ENCODE measurements at places on chromosomes 16 and 17. TPM values are rescaled to one million over a fixed set of nuclear protein-coding genes. Genes with fewer than 3 reads are reported as not detected.

GRCh38 chr17:63258785-63259184 lies 187.3 kb downstream of the CYB561 start:
- DNase-seq, result no peak

- no peak for DNase-seq
Observed at GRCh38 chr17:34620458-34620857, 41.1 kb downstream of the TMEM132E start.

- DNase-seq, result peak; percentile 13
Observed at GRCh38 chr16:13733561-13733960, 186.4 kb upstream of the ERCC4 start.

DNA sequence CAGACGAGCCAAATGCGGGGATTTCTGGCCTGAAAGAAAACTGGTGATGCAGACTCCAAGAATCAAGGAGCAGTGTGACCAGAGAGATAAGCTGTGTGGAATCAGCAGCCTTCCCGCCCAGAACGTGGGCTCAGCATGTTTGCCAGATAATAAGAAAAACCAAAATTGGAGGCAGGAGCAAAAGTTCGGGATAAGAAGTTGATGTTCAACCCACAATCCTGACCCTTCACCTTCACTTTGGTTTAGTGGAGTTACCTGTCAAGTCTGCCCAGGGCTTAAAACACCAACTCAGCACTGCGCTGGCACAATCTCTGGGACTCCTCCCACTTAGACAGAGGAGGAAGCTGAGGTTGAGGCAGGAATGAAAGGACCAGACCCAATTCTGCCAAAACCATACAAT lies 3.1 kb downstream of the SLC43A2 start:
- no peak for DNase-seq

- no peak for DNase-seq
Observed at GRCh38 chr17:79017546-79018369, 6.2 kb upstream of the C1QTNF1 start.

HSD11B2 gene
- 11.1 TPM for polyA plus RNA-seq

Measured in forelimb muscle (tissue), 1 donor.